ENCODE measurements at places on chromosomes 16 and 17.

GRCh38 chr16:9366048-9366969, 274.9 kb downstream of the HAPSTR1 start:
- no peak for DNase-seq

DNA sequence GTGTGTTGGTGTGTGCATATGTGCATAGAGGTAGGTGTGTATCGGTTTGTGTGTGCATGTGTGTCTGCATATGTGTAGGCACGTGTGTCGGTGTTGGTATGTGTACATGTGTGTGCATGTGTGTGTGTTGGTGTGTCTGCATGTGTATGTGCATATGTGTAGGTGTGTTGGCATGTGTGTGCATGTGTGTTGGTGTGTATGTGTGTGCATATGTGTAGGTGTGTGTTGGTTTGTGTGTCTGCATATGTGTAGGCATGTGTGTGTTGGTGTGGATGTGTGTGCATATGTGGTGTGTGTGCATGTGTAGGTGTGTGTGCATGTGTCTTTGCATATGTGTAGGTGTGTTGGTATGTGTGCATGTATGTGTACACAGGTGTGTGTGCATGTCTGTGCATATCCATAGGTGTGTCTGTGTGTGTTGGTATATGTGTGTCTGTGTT, 3.9 kb upstream of the AATK start:
- no peak for DNase-seq

GRCh38 chr17:50560931-50561745, 623 bp downstream of the CACNA1G start:
- DNase-seq: no peak

GRCh38 chr16:55530316-55530856, 21.5 kb downstream of the LPCAT2 start:
- no peak for DNase-seq

DNA sequence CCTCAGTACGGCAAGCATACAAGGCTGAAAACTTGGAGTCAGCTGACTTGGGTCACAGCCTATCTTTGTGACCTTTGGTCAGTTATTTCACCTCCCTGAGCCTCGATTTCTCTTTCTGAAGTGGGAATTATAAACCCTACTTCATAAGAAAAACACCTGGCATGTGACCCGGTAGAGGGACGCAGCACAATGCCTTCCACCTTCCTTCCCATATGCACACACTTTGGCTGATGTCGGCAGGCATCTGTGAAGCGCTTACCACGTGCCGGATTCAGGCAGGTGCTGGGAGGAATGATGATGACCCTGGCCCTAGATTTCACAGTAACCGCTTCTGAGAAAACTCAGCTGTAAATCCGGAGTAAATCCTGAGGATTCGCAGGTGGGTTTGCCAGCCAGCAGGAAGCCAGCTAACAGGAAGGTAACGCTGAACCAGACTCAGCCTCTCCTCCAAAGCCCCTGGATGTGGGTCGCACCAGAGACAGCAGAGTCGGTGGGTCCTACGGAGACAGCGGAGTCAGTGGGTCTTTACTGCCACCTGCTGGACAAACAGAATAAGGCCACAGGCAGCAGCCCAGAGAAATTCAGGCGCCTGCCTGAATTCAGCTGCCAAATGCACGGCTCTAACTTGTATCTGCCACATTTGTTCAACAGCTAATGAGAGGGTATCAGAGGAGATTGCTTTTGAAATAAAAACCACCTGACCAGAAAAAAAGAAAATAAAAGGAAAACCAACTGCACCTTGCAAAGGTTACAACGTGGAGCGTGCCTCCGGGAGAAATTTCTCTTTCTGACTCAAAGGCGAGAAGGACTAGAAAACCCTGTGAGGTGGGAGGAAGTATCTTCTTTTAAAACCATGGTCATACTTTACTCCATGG, 16.6 kb downstream of the COPRS start:
- DNase-seq: no peak

DNA sequence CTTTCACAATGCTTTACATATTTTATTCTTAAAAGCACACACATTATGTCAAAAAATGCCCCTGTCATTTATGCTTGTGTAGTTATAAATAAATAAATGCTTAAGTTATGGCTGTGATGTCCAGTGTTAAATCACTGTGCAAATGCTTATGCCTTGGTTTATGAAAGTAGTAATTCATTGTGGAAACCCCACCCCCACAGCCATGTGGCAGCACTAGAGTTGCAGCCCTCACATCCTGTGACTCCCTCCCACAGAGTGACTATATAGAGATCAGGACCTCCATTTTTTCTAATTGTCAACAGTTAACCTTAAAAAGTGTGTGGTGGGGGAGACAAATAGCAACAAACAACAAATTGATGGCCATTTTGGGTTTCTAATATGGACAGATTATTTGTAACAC, 2.4 kb downstream of the SKAP1 start:
- DNase-seq: no peak

DNA sequence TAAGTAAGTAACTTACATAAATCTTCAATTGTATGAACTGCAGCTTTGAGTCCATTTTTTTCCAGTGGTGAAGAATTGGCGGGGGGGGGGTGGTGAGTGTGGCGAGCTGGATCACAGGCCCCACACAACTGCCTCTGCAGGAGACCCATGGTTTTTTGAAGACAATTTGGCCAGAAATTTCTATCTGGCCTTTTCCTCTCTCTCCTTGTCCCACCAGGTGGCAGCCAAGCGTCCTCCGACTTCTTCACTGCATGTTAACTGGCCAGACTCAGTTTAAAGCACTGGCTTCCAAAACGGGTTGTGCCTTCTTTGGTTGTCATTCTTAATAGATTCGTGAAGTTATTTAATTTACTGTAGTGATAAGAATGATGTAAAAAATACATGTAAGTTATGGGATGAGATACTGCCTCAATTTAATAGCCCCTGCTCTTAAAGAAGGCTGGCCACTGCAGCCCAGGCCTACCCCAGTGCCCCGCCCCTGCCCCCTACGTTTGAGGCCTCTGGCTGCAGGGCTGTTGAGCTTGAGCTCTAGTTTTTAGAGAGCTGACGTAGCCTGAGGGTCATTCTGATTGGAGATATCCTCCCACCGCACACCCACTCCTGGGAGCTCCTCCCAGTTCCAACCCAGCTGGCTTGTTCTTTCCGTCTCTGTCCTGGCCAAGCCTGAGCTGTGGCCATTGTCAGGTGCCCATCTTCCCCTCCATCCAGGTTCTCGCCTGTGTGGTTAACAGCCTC, 36.4 kb downstream of the AKAP1 start:
- no peak for DNase-seq

GRCh38 chr17:77637818-77638575, 320.5 kb upstream of the TNRC6C start:
- DNase-seq: no peak

- DNase-seq: no peak
Measured at GRCh38 chr16:10045947-10046346, 136.3 kb downstream of the GRIN2A start.

DNA sequence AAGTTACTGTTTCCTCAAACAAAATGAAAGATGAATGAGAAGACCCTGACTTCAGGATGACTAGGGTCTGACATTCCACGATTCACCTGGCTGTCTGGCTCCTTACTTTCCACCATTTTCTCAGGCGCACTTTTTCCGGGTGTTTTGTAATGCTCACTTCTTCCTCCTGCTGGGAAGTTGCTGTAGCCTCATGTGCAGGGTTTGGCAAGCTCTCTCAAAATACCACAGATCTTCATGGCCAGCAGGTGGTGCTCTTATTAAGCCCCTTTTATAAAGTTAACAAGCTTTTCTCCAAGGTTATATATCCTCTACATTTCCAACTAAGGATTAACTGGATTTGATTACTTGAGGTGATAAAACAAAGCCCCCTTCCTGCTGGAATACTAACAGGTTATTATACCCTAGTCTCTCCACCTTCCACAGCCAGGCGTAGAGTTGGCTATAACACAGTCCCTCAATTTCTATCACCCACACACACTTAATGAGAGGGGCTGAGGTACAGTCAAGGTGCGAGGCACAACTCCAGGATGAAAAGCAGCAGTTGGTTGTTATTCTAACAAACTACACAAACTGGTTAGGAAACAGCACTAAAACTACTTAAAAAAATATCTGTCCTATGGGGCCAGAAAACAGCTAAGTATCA, 45.4 kb downstream of the STH start:
- peak; percentile 32 for DNase-seq
